ENCODE measurements at places on chromosomes 12 and 14.

DNA sequence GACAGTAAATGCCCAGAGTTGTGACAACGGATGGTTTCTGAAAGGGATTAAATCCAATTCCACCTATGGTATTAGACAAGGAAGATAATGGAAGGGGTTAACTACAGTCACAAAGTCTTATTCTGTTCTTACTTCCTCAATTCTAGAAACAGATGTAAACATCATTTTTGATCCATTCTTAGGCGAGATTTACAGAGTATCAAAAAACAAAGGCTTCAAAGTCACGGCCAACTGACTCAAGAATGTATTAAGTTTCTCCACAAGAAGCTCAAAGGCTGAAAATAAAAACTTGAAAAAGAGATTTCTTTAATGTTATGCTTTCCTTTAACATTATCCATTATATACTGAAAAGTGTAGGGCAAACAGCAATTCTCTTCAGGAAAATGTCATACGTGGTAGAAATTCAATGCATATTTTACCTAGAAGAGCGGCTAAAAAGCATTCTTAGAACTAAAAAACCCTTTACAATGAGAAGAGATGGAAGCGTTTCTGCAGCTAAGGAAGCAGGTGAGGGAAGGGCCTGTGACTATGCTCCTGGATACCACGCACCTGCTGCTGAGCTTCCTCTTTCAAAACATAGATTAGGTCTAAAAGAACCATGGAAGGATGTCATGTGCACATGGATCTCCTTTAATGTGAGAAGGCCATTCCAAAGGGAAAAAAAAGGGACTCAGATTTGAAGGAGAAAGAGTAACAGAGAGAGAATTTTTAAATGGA is 185.8 kb downstream of the STXBP6 start:
- no peak for DNase-seq

- no peak for DNase-seq
These were observed 9.5 kb downstream of the PPP1CC start for GRCh38 chr12:110733089-110733715.

GRCh38 chr12:109814600-109815150 is 18.5 kb downstream of the TRPV4 start:
- DNase-seq = no peak

DNA sequence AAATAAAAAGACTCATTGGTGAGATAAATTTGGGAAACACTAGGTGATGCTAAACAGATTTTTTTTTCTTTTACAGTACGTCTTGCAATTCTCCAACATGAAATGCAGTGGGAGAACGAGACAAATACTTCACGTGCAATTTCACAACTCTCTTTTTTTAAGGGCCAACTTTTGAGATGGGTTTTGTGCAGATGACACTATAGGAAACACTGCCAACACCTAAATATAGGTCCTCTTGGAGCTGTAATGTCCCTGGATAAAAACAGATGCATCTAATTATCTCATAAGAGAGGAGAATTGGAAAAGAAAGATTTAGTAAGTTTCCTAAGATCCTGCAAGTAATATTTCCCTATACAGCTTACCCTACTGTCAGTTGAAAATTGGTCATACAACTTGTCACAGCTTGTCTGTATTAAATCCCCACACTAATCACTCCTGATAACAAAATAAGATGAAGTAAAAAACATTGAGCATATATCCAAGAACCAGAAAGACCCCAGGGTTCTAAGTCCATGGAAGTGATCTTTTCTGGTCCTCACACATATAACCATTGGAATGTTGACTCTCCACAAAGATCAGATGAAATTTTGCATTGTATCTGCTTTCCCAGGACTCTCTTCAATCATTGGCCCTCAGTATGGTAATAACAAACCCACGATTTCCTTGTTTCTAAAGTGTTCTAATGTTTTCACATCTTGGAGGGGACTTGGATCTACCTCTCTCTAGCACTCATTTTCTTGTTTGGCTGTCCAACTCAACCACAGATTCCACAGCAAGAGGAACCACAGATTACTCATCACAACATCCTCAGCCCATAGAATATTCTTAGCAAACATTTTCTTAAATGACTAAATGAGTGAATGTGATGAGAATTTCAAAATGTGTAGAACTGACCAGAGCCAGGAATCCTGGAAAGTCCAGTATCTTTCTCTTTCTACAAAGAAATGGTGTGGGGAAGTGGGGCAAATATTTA is 769.4 kb upstream of the USP15 start:
- no peak for DNase-seq

GRCh38 chr12:2453761-2454090 is 341.0 kb upstream of the FKBP4 start:
- no peak for DNase-seq

DNA sequence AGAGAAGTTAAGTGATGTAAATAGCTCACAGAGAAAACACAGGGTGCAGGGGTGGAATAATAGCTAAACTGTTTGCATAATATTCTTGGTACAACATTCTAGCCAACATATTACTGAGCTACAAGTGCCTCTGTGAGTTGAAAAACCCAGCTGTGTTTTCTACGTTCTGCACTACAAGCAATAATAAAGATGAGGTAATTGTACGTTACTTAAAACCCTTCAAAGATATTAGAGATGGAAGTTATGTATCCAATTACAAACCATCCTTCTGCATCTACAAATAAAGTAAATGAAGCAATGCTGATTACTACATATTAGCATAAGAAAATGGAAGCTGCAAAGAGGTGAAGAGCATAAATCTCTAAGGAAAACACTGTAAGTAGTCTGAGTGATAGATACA is 271.4 kb downstream of the SSPN start:
- DNase-seq = no peak

DNA sequence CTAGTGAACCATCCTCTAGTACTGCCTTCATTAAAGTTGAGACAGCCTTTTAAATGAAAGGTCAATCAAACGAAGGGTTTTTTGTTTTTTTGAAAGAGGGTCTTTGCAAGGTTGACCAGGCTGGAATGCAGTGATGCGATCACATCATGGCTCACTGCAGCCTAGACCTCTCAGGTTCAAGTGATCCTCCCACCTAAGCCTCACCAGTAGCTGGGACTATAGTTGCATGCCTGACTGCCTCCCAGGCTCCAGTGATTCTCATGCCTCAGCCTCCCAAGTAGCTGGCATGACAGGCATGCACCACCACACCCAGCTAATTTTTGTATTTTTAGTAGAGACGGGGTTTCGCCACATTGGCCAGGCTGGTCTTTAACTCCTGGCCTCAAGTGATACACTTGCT is 114.6 kb upstream of the SINHCAF start:
- no peak for DNase-seq

- DNase-seq = no peak
These were observed 128.0 kb downstream of the ETV6 start for GRCh38 chr12:11777451-11777850.

GRCh38 chr12:10136637-10137205 is 6.7 kb upstream of the CLEC7A start:
- no peak for DNase-seq

GRCh38 chr14:51082349-51082748 is 12.6 kb downstream of the TRIM9 start:
- DNase-seq = no peak

DNA sequence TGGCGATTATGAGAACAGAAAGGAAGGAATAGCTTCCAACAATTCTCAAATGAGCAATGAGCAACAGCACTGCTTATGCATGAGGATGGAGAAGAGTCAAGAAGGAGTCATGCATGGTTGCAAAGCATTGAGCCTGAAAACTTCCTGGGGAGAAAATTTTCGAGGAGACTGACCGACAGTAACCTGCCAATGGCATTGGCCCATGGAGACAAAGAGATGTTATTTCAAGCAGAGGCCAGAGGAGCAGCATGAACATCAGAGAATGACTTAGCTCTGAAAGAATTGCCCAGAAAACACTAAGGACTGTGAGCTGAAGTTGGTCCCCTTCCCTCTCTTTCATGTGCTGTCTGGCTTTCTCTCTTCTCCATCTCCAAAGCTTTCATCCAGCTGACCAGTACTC is 343.4 kb downstream of the ADAMTS20 start:
- no peak for DNase-seq

DNA sequence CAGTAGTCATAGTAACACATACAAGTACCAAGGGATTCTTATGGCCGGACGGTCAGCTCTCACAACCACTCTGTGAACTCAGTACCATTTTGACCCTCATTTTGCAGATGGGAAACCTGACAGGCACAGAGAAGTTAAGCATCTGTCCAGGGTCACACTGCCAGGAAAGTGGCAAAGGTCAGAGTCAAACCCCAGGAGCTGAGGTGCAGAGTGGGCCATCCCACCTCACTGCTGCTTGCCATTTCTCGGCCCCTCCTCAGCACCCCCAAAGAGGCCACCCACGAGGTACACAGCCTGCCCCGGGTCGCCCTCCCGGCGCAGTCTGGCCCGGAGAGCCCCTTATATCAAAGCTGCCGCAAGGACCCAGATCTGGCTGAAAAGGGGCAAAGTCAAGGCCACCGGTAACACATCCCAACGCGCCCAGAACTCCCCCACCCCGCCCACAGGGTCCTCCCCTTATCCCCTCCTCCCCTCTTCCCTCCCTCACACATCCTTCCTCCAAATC is 1.7 kb downstream of the NCOR2 start:
- no peak for DNase-seq

DNA sequence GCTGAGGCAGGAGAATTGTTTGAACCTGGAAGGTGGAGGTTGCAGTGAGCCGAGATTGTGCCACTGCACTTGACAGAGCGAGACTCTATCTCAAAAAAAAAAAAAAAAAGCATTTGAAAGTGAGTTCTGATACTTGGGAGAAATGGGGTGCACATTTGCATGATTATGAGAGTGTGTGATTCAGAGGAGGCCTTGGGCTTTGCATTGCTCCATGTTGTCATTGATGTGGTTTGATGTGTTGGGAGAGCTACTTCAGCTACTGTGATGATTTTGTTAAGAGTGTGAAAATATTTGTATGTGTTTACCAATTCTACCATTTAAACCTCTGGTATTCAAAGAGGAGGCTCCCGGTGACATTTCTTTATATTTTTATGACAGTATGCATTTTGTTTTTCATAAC is 24.4 kb downstream of the DRAM1 start:
- DNase-seq = no peak

DNA sequence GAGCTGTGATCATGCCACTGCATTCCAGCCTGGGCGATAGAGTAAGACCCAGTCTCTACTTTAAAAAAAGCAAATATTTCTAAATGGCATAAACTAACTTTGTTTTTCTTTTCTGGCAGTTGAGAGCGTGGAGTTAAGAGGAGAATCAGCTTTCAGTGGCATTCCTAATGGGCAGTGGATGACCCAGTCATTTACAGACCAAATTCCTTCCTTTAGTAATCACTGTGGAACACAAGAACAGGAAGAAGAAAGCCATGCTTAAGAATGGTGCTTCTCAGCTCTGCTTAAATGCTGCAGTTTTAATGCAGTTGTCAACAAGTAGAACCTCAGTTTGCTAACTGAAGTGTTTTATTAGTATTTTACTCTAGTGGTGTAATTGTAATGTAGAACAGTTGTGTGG is 21.2 kb downstream of the TDG start:
- DNase-seq = no peak

- DNase-seq = no peak
These were observed 55.7 kb upstream of the RD3L start for GRCh38 chr14:103998027-103998426.

GRCh38 chr12:108151533-108152169 is 22.6 kb downstream of the WSCD2 start:
- no peak for DNase-seq

- no peak for DNase-seq
These were observed 98.8 kb downstream of the DICER1 start for GRCh38 chr14:95058491-95058890.

DNA sequence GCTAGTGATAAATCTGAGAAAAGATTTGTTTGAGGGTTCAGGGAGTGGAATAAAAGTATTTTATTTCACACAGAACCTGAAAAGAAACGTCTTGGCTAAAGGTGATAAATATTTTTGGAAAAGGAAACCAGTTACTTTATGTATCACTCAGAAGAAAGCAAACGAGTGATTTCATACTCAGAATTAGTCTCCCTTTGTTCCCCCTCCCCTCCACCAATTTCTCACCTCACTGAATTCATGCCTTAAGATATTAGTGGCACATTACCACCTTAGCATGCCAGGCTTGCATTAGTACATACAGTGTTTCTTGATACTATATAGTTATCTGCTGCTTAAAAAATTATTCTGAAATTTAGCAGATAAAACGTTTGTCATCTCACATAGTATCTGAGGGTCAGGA is 28.2 kb downstream of the G2E3 start:
- no peak for DNase-seq

DNA sequence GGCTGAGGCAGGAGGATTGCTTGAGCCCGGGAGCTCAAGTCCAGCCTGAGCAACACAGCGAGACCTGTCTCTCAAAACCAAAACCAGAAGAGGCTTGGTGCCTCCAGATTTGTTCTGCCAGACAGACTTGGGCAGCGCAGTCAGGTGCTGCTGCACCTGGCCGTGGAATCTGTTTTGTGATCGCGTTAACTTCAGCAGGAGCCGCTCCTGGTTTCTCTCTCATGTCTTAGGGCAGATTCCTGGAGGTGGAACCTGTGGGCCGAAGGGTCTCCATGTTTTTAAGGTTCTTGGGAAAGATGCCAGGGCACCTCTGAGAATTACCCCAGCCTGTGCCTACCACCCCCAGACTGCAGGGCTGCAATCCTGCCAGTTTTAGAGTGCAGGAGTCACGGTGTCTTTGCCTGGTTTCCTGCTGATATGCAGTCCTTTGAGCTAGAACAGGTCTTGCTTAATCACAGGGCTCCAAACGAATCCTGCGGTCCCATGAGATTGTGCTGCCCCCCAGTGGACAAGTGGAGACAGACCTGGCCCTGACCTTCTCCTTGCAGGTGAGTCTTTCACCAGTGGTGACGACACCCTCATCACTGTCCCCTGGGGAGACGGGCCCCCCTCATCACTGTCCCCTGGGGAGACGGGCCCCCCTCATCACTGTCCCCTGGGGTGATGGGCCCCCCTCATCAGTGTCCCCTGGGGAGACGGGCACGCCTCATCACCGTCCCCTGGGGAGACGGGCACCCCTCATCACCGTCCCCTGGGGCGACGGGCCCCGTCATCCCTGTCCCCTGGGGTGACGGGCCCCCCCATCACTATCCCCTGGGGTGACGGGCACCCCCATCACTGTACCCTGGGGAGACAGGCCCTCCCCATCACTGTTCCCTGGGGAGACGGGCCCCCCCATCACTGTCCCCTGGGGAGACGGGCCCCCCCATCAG is 37.6 kb downstream of the PACS2 start:
- peak; percentile 92 for DNase-seq

Data from activated CD4-positive, alpha-beta T cell treated with anti-CD3 and anti-CD28 coated beads for 4 hours (primary cell).